Muscle of leg (tissue), 16 donors: ENCODE measurements at places on chromosomes 2 and 18. TPM values are rescaled to one million over a fixed set of nuclear protein-coding genes. Genes with fewer than 3 reads are reported as not detected.

DNA sequence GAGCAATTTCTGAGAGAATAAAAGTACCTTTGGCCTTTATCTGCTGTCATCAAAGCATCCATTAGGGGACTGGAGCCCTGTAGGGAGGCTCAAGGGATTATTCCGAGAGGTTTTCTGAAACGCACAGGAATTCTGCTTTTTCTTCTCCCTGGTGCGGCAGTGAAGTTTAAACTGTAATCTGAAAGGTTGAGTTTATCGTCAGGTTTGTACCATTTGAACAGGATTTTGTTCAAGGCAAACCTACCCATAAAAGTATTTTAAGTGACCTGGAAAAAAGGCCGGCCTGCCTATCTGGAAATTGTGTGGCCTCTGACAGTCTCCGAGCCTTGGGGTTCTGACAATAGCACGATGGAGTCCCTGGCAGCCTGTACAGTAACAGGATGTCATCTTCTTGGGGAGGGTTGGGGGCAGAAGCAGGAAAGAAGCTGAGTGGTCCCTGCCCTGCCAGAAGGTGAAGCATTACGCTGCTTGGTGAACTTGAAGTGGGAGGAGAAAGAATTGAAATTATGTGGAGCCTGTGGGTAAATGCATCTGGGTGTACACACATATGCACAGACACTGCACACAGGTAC is 272.0 kb downstream of the CYRIA start:
- peaks cover 2% of the 10 kb centered on the region for H3K27me3 ChIP-seq
- H3K36me3 ChIP-seq, result no peaks in the 10 kb centered on the region
- peak overlapping the region; percentile 13 for H3K27ac ChIP-seq
- no peak overlapping the region for H3K4me3 ChIP-seq

- no peak overlapping the region for H3K27ac ChIP-seq
- no peaks in the 10 kb centered on the region for H3K4me1 ChIP-seq
- H3K27me3 ChIP-seq, result no peaks in the 10 kb centered on the region
- no peak overlapping the region for H3K4me3 ChIP-seq
- DNase-seq, result no peak
Observed at GRCh38 chr18:42038936-42039335, 83.9 kb downstream of the PIK3C3 start.

GRCh38 chr2:208274748-208275147 is 8.7 kb downstream of the PIKFYVE start:
- peaks cover 30% of the 10 kb centered on the region for H3K36me3 ChIP-seq
- no peak overlapping the region for H3K4me3 ChIP-seq
- no peaks in the 10 kb centered on the region for H3K27me3 ChIP-seq

Gene MITD1
- 27.5 TPM for total RNA-seq

Gene LYPD6B
- not detected for total RNA-seq

DNA sequence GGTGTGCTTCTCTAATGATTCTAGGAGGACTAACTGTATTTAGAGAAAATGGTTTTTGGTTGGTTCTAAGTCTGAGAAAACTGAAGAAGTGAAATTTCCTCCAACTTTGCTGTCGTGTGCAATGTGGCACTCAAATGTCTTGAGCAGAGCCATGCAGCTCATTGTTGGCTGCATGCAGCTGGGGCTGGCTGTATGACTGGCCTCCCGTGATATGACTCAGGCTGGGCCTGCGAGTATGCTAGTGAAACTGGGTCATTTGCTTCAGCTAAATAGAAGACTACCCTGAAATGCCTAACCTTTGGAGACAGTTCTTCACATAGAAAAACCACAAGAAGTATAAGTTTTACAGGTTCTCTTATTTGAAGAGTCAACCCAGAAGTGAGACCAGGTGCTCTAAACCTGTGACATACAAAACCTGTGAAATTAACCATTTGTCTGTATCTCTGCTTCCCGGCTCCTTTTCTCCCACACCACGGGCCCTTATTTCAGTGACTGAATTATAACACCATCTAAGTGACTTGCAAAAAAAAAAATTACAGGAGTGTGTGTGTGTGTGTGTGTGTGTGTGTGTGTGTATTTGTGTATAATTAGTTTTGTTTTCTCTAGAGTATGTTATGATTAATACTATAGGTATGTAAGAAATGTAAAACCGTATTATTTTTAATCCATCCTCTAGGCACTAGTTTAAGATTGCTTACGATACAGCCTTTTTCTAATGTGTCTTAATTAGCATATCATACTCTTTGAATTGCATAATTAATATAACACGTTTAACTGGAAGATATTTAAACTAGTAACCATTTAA is 15.9 kb downstream of the POLI start:
- no peak for DNase-seq
- no peaks in the 10 kb centered on the region for H3K27me3 ChIP-seq
- no peak overlapping the region for H3K27ac ChIP-seq
- no peaks in the 10 kb centered on the region for H3K4me1 ChIP-seq
- no peak overlapping the region for H3K4me3 ChIP-seq

DNA sequence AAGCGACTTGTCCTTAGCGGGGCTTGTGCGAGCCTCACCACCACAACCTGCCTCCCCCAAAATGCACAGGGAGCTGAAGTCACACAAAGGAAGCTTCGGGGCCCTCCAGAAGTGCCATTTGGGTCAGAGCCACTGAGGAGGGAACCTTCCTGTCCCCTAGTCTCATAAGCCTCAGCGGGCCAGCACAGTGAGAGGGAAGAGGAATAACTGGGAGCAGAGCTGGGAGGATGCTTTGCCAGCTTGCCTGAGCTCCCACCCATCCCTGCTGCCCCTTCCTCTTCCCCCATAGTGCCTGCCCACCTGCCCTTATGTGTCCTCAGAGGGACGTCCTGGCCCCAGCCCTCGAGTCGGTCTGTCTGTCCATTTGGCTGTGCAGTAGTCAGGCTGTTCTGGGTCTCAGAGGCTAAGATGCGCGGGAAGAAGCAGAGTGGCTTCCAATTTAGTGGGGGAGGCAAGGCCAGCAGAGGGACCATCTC is 51.8 kb upstream of the GPR17 start:
- no peaks in the 10 kb centered on the region for H3K27me3 ChIP-seq
- H3K27ac ChIP-seq, result no peak overlapping the region
- H3K4me3 ChIP-seq, result no peak overlapping the region

- peak overlapping the region; percentile 86 for H3K4me3 ChIP-seq
- no peaks in the 10 kb centered on the region for H3K27me3 ChIP-seq
- peak overlapping the region; percentile 100 for H3K27ac ChIP-seq
- no peaks in the 10 kb centered on the region for H3K36me3 ChIP-seq
Observed at GRCh38 chr2:70123051-70123828, 36.0 kb downstream of the PCBP1 start.

GRCh38 chr18:2908946-2909335 is 62.1 kb downstream of the EMILIN2 start:
- peaks cover 26% of the 10 kb centered on the region for H3K4me1 ChIP-seq
- peaks cover 36% of the 10 kb centered on the region for H3K36me3 ChIP-seq
- no peak for DNase-seq
- no peak overlapping the region for H3K4me3 ChIP-seq

- H3K27me3 ChIP-seq, result no peaks in the 10 kb centered on the region
- H3K4me3 ChIP-seq, result no peak overlapping the region
- H3K36me3 ChIP-seq, result no peaks in the 10 kb centered on the region
- peak overlapping the region; percentile 5 for H3K27ac ChIP-seq
- H3K4me1 ChIP-seq, result peaks cover 44% of the 10 kb centered on the region
Observed at GRCh38 chr18:63148449-63149301, 170.9 kb downstream of the BCL2 start.

DNA sequence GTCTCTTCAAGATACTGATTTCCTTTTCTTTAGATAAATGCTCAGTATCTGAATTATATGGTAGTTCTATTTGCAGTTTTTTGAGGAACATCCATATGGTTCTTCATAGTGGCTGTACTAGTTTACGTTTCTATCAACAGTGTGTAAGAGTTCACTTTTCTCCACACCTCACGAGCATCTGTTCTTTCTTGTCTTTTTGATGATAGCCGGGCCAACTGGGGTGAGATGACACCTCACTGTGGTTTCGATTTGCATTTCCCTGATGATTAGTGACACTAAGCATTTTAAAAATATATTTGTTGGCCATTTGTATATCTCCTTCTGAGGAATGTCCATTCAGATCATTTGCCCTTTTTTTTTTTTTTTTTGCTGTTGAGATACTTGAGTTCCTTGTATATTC is 458.8 kb downstream of the SETBP1 start:
- H3K4me1 ChIP-seq, result no peaks in the 10 kb centered on the region
- no peak overlapping the region for H3K27ac ChIP-seq
- no peak overlapping the region for H3K4me3 ChIP-seq
- no peak for DNase-seq
- H3K27me3 ChIP-seq, result no peaks in the 10 kb centered on the region

DNA sequence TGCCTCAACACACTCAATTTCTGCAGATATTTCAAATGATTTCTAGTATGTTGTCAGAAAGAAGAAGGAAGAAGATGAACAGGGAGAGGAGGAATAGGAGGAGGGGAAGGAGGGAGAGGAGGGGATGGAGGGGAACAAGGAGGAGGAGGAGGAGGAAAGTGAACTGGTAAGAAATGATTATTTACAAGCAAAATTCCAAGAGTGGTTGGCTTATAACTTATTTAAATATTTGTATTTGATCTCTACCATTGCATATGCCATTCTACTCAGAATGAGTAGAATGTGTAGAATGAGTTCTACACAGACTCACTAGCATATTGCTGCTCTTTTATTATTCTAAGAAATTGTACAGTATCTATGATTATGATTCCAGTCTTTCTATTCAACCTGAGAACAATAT is 866.2 kb upstream of the DDX18 start:
- no peaks in the 10 kb centered on the region for H3K4me1 ChIP-seq
- H3K27me3 ChIP-seq, result no peaks in the 10 kb centered on the region
- no peak for DNase-seq
- H3K4me3 ChIP-seq, result no peak overlapping the region

- H3K27me3 ChIP-seq, result no peaks in the 10 kb centered on the region
- peaks cover 28% of the 10 kb centered on the region for H3K4me1 ChIP-seq
- peak overlapping the region; percentile 65 for H3K27ac ChIP-seq
- H3K36me3 ChIP-seq, result no peaks in the 10 kb centered on the region
Observed at GRCh38 chr2:238596571-238597551, 170.1 kb downstream of the ASB1 start.

Gene DSC2
- total RNA-seq, result 3.5 TPM

DNA sequence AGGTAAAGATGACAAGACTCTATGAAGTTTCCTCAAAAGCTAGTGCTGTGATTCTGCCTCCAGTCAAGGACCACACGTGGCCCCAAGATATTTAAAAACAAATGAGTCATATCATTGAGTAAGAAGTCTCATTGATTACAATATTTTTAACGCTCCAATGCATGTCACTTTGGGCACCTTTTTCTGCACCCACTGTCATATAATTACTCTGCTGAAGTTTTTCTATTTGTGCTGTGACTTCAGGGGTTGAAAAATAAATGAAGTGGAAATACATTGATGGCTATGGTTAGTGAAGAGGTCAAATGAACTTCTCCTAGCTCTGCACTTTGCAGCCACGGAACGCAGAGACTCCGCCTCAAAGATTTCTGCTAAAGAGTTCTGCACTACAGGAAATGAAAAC is 344.3 kb upstream of the KYNU start:
- no peak overlapping the region for H3K4me3 ChIP-seq
- H3K27me3 ChIP-seq, result no peaks in the 10 kb centered on the region
- no peak for DNase-seq
- H3K36me3 ChIP-seq, result no peaks in the 10 kb centered on the region

- no peak overlapping the region for H3K4me3 ChIP-seq
- H3K27me3 ChIP-seq, result peaks cover 10% of the 10 kb centered on the region
- H3K36me3 ChIP-seq, result peaks cover 6% of the 10 kb centered on the region
- no peak for DNase-seq
- H3K4me1 ChIP-seq, result peaks cover 20% of the 10 kb centered on the region
- no peak overlapping the region for H3K27ac ChIP-seq
Observed at GRCh38 chr2:231373184-231373583, 22.3 kb upstream of the B3GNT7 start.

DNA sequence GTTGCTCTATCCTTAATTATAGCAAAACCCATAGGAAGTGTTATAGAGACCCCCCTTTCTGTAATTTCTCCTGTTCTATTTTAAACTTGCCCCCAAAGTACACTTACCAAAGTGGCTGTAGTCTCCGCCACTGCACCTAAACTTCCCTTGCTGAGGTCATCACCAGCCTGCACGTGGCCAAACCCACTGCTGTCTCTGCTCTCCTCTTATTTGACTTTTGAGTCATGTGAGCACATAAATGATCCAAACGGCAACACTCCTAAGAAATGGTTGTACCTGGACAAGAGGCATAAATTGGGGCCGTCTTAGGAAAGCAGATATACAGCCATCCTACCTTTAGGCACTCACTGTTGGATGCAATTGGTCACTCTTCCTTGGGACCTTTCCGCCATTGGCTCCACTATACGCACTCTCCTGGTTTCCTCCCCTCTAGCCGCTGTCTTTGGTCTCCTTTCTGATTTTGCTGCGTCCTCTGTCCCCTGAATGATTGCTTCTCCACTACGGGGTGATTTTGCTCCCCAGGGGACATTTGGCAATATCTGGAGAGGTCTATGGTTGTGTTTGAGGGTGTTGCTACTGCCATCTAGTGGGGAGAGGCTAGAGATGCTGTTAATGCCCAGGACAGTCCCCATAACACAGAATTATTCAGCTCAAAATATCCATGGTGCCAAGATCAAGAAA is 19.2 kb upstream of the IL36G start:
- H3K4me1 ChIP-seq, result no peaks in the 10 kb centered on the region
- no peak overlapping the region for H3K4me3 ChIP-seq
- H3K27ac ChIP-seq, result no peak overlapping the region
- no peaks in the 10 kb centered on the region for H3K36me3 ChIP-seq
- peaks cover 2% of the 10 kb centered on the region for H3K27me3 ChIP-seq
- peak; percentile 54 for DNase-seq

Gene GRHL1
- total RNA-seq, result 1.0 TPM

Gene POU3F3
- total RNA-seq, result 0.13 TPM
